ENCODE measurements at places on chromosomes 12 and 14. TPM values are rescaled to one million over a fixed set of nuclear protein-coding genes. Genes with fewer than 3 reads are reported as not detected.

RERG gene
- total RNA-seq = 3.2 TPM

TMTC2 gene
- total RNA-seq = 21.7 TPM

SCN8A gene
- 0.11 TPM for total RNA-seq

SFSWAP gene
- total RNA-seq = 12.8 TPM

DUSP16 gene
- total RNA-seq = 16.8 TPM

TAS2R7 gene
- total RNA-seq = not detected

CDK4 gene
- 70.6 TPM for total RNA-seq

IFNG-AS1 gene
- total RNA-seq = not detected

PTPRQ gene
- not detected for total RNA-seq

IFI27 gene
- 102 TPM for total RNA-seq

MGAT4C gene
- total RNA-seq = under 0.01 TPM

TGM1 gene
- total RNA-seq = 1,304 TPM

FSCB gene
- not detected for total RNA-seq

PRH2 gene
- total RNA-seq = 7.0 TPM

POTEG gene
- total RNA-seq = not detected

NPFF gene
- not detected for total RNA-seq

SLC35F4 gene
- not detected for total RNA-seq

MYF5 gene
- total RNA-seq = not detected

TOMM20L gene
- not detected for total RNA-seq

ERBB3 gene
- 93.7 TPM for total RNA-seq

CPNE8 gene
- 18.1 TPM for total RNA-seq

LRTM2 gene
- total RNA-seq = not detected

SERPINA12 gene
- not detected for total RNA-seq

CAPZA3 gene
- total RNA-seq = not detected

CLEC4A gene
- 1.9 TPM for total RNA-seq

CDK17 gene
- 15.4 TPM for total RNA-seq

All from esophagus squamous epithelium (tissue), 5 donors.